ENCODE measurements at places on chromosomes 6 and 20.

- no peak for DNase-seq
These were observed 18.4 kb upstream of the CCDC167 start for GRCh38 chr6:37518116-37518515.

- no peak for DNase-seq
These were observed 189.0 kb upstream of the PRDM1 start for GRCh38 chr6:105897131-105897530.

DNA sequence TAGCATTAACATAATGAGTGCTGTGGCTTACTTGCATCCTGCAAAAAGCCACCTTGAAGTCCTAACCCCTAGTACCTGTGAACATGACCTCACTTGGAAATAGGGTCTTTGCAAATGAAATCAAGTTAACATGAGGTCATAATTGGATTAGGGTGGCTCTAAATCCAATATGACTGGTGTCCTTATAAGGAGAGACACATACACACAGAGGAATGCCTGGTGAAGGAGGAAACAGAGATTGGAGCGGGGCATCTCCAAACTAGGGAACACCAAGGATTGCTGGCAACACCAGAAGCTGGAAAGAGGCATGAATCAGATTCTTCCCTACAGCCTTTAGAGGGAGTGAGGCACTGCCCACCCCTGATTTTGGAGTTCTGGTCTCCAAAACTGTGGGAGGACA is 17.6 kb upstream of the RPS6KA2 start:
- DNase-seq, result no peak

DNA sequence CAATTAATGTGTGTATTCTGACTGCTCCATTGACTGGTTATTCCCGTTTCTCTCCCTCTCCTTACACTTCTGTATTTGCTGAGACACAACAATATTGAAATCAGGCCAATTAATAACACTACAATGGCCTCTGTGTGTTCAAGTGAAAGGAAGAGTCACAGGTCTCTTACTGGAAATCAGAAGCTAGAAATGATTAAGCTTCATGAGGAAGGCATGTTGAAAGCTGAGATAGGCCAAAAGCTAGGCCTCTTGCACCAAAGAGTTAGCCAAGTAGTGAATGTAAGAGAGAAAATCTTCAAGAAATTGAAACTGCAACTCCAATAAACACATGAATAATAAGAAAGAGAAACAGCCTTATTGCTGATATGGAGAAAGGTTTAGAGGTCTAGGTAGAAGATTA is 489.5 kb upstream of the CITED2 start:
- no peak for DNase-seq

DNA sequence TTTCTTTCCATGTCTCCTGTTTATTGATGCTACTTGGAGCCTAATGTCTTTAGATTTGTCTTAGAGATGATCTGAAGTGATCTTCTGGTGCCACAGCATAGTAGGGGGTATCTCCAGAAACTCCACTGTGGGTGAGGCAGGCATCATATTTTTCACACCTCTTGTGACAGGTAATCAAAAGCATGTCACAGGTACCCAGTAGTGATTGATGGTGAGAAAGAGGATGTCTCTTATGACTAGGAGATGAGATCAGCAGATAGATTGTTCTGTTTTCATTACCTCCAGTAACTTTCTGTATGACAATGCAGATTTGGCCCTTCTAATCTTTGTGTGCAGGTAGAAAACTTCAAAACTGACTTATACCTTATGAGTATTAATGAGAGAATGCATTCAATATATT is 13.5 kb downstream of the NCOA7 start:
- DNase-seq, result no peak
